ENCODE measurements at places on chromosomes 4 and X. TPM values are rescaled to one million over a fixed set of nuclear protein-coding genes. Genes with fewer than 3 reads are reported as not detected.

DNA sequence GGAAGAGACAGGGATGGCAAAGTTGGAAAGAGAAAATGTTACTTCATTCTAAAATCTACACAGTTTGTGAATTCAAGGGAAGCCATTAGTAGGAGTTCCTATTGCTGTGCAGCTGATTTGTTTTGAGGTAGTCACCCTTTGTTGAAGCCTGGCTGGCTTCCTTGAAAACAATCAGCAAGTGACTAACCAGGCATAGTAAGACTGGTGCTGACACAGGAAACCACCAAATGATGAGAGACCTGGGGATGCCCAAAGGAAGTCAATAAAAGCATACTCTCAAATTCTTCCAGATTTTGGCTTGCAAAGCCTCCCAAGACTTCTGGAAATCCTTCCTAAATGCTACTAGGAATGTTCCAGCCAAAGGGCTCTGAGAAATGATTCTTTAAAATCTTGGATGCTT lies 23.9 kb upstream of the PRDM8 start:
- DNase-seq = no peak
- H3K36me3 ChIP-seq = no peaks in the 10 kb centered on the region
- no peak overlapping the region for H3K27ac ChIP-seq
- no peaks in the 10 kb centered on the region for H3K27me3 ChIP-seq
- no peaks in the 10 kb centered on the region for H3K4me1 ChIP-seq
- no peak overlapping the region for H3K4me3 ChIP-seq

SHROOM3 gene
- total RNA-seq = 21.4 TPM

PLP1 gene
- 928 TPM for total RNA-seq

GRCh38 chr4:67468830-67469229 lies 76.5 kb downstream of the CENPC start:
- H3K4me3 ChIP-seq = no peak overlapping the region
- DNase-seq = no peak
- no peaks in the 10 kb centered on the region for H3K27me3 ChIP-seq
- peaks cover 5% of the 10 kb centered on the region for H3K36me3 ChIP-seq

LYAR gene
- 12.8 TPM for total RNA-seq

VSIG1 gene
- total RNA-seq = 0.79 TPM

DNA sequence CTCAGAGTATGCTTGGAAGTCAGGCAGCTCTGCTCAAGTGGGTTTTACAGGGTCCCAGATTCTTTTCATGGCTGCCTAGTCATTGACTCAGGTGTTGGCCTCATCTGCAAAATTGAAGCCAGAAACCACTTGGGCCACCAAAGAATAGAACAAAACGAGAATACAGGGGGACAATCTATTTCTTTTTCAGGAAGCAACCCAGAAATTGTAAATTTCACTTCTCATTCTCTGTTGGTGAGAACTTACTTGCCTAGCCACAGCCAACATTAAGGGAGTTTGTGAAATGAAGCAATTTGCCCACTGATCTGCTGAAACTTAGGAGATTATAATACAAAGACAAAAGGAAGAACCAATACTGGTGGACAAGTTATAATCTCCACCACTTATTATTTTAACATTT lies 8.6 kb upstream of the TKTL2 start:
- no peak for DNase-seq
- no peaks in the 10 kb centered on the region for H3K27me3 ChIP-seq
- no peak overlapping the region for H3K27ac ChIP-seq
- no peaks in the 10 kb centered on the region for H3K4me1 ChIP-seq
- H3K4me3 ChIP-seq = no peak overlapping the region

- H3K4me3 ChIP-seq = no peak overlapping the region
- DNase-seq = no peak
- H3K36me3 ChIP-seq = no peaks in the 10 kb centered on the region
- H3K27ac ChIP-seq = peak overlapping the region; percentile 1
- H3K27me3 ChIP-seq = no peaks in the 10 kb centered on the region
Observed at GRCh38 chr4:26141051-26141721, 179.6 kb upstream of the RBPJ start.

DAPP1 gene
- total RNA-seq = 1.5 TPM

DNA sequence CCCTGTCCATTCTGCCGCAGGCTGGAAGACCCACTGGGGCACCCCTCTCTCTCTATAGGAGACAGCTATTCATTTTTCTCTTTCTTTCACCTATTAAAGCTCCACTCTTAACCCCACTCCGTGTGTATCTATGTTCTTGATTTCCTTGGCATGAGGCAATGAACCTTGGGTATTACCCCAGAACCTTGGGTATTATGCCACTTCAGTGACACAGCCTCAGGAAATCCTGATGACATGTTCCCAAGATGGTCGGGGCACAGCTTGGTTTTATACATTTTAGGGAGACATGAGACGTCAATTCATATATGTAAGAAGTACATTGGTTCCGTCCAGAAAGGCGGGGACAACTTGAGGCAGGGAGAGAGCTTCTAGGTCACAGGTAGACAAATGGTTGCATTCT lies 13.4 kb downstream of the HTT-AS start:
- no peaks in the 10 kb centered on the region for H3K27me3 ChIP-seq
- no peak for DNase-seq
- no peaks in the 10 kb centered on the region for H3K36me3 ChIP-seq
- H3K27ac ChIP-seq = no peak overlapping the region

GRCh38 chr4:90226734-90227133 lies 99.5 kb downstream of the CCSER1 start:
- H3K27me3 ChIP-seq = no peaks in the 10 kb centered on the region
- no peaks in the 10 kb centered on the region for H3K4me1 ChIP-seq
- no peak overlapping the region for H3K27ac ChIP-seq
- no peak overlapping the region for H3K4me3 ChIP-seq

SLC10A4 gene
- 5.8 TPM for total RNA-seq

ARL13A gene
- not detected for total RNA-seq

DNA sequence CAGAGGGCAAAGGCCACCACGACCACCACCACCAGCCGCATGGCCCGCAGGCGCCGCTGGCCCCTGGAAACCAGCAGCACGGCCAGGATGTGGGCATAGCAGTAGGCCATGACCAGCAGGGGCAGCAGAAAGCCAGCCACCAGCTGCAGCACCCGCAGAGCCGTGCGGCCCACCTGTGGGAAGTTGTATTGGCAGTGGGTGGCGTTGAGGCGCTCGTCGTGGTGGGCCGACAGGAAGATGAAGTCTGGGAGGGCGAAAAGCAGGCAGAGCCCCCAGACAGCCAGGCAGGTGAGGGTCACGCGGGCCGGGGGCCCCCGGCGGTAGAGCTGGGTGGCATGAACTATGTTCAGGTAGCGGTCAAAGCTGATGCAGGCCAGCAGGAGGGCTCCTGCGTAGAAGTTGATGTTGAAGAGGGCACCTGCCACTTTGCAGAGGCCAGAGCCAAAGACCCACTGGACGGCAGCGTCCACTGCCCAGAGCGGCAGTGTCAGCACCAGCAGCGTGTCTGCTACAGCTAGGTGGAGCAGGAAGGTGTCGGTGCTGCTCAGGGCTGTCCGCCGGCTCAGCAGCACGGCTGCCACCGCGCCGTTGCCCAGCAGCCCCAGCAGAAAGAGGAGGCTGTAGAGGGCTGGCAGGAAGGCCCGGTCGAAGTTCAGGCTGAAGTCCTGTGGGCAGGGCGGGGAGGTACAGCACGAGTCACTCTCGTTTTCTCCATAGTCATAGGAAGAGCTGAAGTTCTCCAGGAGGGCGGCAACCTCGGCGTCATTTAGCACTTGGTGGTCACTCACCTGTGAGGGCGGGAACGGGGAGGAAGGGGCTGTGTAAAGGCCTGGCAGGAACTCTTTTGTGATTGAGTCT lies 1.4 kb downstream of the CXCR3 start:
- peaks cover 27% of the 10 kb centered on the region for H3K36me3 ChIP-seq
- H3K4me3 ChIP-seq = no peak overlapping the region
- H3K4me1 ChIP-seq = peaks cover under 1% of the 10 kb centered on the region
- no peak overlapping the region for H3K27ac ChIP-seq
- DNase-seq = no peak

DNA sequence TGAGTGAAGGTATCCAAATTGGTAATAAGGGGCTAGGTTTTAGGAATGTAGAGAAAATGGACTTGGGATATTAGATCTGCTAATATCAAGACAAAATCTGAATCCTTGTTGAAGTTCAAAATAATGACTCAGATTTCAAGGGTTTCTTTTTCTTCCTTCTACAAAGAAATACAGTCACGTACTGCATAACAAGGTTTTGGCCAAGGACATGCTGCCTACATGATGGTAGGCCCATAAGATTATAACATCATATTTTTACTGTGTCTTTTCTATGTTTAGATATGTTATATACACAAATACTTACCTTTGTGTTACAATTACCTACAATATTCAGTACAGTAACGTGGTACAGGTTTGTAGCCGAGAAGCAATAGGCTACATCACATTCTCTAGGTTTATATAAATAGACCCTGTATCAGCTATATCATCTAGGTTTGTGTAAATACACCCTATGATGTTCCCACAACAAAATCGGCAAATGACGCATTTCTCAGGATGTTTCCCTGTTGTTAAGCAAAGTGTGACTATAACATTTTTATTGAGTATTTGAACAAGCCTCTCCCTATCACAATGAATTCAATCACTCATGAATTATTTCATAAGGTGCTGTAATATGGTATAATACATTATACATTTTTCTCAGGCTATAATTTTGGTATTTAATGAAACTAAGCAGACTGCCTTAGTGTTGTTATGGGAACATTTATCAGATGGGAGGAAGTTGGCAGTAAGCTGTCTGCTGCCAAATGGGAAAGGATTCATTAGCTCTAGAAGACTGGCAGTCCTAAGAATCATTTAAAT lies 186.3 kb downstream of the PPP3CA start:
- no peaks in the 10 kb centered on the region for H3K27me3 ChIP-seq
- H3K4me1 ChIP-seq = peaks cover 6% of the 10 kb centered on the region
- H3K4me3 ChIP-seq = no peak overlapping the region
- no peaks in the 10 kb centered on the region for H3K36me3 ChIP-seq
- DNase-seq = no peak
- no peak overlapping the region for H3K27ac ChIP-seq

TMEM255A gene
- total RNA-seq = 43.9 TPM

PPEF1 gene
- 0.94 TPM for total RNA-seq

- peaks cover under 1% of the 10 kb centered on the region for H3K36me3 ChIP-seq
- H3K27me3 ChIP-seq = no peaks in the 10 kb centered on the region
- no peak overlapping the region for H3K4me3 ChIP-seq
- no peak for DNase-seq
- H3K27ac ChIP-seq = no peak overlapping the region
Observed at GRCh38 chr4:7425591-7426468, 8.9 kb downstream of the PSAPL1 start.

DNA sequence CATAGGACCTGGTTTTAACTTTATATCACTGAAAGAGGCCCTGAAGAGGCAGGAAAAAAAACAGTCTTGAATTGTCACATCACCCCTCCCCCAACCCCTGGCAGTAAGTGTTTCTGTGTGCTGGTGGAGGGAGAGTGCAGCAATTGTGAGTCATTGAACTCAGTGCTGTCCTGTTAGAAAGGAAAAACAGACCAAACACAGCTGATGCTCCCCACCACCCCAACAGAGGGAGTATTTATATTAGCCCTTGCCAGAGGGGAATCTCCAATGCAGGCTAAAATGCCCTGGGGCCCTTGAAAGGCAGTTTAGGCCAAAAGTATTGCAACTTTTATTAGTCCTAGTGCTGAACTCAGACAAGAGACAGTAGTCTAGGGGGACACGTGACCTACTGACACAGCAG lies 197.8 kb upstream of the AGTR2 start:
- no peaks in the 10 kb centered on the region for H3K36me3 ChIP-seq
- no peak for DNase-seq
- H3K4me3 ChIP-seq = no peak overlapping the region
- H3K27ac ChIP-seq = no peak overlapping the region
- peaks cover 4% of the 10 kb centered on the region for H3K4me1 ChIP-seq
- H3K27me3 ChIP-seq = peaks cover 49% of the 10 kb centered on the region

DNA sequence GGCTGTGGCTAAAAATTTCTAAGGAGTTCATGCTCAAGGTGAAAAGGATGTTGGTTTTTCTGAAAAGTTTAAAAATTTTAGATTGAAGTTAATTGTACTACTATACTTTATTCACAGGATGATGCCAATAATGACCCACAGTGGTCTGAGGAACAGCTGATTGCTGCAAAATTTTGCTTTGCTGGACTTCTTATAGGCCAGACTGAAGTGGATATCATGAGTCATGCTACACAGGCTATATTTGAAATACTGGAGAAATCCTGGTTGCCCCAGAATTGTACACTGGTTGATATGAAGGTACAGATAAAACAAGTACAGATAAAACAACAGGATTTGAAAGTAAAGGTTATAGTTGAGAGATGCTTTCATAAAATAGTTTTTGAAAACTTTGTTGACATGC lies 12.2 kb downstream of the PAICS start:
- no peak overlapping the region for H3K27ac ChIP-seq
- H3K4me3 ChIP-seq = no peak overlapping the region
- H3K36me3 ChIP-seq = peaks cover 12% of the 10 kb centered on the region

MAP3K15 gene
- 0.55 TPM for total RNA-seq

- H3K27me3 ChIP-seq = no peaks in the 10 kb centered on the region
- no peak for DNase-seq
- H3K4me1 ChIP-seq = peaks cover 6% of the 10 kb centered on the region
- no peaks in the 10 kb centered on the region for H3K36me3 ChIP-seq
- H3K4me3 ChIP-seq = no peak overlapping the region
Observed at GRCh38 chrX:71177327-71177726, 32.7 kb downstream of the NLGN3 start.

DNA sequence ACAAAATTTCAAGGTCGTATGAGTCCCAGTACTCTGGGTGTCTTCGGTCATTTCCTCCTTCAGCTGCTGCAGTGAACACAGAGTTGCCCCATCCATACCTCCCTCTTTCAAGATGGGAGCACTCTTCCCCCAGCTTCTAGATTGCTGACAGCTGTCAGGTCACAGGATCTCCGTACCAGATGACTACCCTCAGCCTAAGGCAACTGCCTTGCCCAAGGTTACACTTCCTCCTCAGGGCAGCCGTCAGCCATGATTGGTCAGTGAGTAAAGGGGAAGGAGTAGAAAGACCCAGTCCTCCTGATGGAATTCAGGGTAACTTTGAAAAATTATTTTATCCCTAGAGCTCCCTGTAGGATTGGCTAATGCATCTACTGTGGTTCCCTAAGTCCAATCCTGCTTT lies 81.6 kb downstream of the NAF1 start:
- H3K4me3 ChIP-seq = no peak overlapping the region
- no peaks in the 10 kb centered on the region for H3K36me3 ChIP-seq
- H3K27me3 ChIP-seq = no peaks in the 10 kb centered on the region
- DNase-seq = no peak
- no peaks in the 10 kb centered on the region for H3K4me1 ChIP-seq

PQBP1 gene
- total RNA-seq = 67.9 TPM

ADH1C gene
- total RNA-seq = 1.3 TPM

LUZP4 gene
- not detected for total RNA-seq

GRCh38 chrX:1507511-1508463 lies 29.2 kb downstream of the P2RY8 start:
- no peaks in the 10 kb centered on the region for H3K4me1 ChIP-seq
- no peaks in the 10 kb centered on the region for H3K36me3 ChIP-seq
- H3K4me3 ChIP-seq = no peak overlapping the region
- H3K27me3 ChIP-seq = no peaks in the 10 kb centered on the region

DNA sequence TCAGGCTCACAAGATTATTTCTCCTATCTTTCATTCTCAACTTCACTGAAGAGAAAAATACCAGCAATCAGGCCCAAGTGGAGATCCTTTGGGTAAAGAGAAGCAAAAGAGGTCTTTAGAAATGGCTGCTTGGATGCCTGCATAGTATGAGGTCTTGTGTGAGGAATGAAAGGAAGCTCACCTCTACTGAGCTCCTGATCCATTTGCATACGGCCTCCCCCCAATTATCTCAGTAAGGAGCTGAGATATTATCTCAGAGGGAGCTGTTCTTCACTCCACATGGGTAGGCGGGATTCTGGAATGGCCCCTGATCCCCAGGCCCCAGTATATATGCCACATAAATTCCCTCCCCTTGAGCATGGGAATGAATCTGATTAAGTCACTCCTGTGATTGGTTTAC lies 75.8 kb downstream of the EVC2 start:
- no peak overlapping the region for H3K4me3 ChIP-seq
- peaks cover 3% of the 10 kb centered on the region for H3K36me3 ChIP-seq
- DNase-seq = no peak
- H3K4me1 ChIP-seq = peaks cover 8% of the 10 kb centered on the region

TRPC3 gene
- 16.1 TPM for total RNA-seq
